ENCODE measurements at places on chromosomes 16 and 17.

DNA sequence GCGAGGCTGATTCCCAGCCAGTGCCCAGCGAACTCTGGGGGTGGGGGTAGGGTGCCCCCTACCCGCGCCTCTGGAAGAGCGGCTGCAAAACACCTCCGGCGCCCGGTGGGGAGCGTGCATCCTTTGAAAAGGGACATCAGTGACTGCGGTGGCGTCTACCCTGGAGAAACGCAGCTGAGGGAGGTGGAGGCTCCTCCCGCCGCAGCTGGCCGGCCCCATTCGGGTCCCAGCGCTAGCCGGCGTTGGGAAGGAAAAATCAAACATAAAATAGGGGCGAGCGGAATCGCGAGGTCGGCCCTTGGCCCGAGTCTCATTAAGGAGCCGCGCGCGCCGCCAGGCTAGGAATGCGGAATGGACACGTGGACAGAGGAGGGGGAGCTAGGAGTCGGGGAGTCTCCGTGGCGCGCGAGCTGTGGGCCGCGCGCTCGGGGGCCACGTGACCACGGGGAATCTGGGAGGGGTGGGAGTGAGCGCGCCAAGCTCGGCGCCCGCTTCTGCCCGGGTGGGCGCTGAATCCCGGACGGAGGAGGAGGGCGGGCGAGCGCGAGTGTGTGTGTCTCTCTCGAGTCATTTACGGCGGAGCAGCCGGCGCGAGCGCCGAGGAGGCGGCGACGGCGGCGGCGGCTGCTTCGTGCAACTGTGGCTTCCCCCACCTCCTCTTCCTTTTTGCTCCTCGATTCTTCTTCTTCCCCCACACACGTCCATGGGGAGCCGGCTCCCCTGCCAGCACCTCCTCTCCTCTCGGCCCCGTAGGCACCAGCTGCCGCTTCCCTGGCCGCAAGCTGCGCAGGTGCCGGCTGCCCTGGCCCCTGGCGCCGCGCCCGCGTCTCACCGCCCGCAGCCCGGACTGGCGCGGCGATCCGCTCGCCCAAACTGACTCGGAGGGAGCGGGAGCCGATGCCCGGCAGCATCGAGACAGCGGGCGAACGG is at the start of gene TMEM132E:
TSS of gene TMEM132E (plus strand) at position 566 of the 930 bp plus-strand sequence. CDS start 1,495 bp downstream, outside the sequence.
- DNase-seq, result no peak

DNA sequence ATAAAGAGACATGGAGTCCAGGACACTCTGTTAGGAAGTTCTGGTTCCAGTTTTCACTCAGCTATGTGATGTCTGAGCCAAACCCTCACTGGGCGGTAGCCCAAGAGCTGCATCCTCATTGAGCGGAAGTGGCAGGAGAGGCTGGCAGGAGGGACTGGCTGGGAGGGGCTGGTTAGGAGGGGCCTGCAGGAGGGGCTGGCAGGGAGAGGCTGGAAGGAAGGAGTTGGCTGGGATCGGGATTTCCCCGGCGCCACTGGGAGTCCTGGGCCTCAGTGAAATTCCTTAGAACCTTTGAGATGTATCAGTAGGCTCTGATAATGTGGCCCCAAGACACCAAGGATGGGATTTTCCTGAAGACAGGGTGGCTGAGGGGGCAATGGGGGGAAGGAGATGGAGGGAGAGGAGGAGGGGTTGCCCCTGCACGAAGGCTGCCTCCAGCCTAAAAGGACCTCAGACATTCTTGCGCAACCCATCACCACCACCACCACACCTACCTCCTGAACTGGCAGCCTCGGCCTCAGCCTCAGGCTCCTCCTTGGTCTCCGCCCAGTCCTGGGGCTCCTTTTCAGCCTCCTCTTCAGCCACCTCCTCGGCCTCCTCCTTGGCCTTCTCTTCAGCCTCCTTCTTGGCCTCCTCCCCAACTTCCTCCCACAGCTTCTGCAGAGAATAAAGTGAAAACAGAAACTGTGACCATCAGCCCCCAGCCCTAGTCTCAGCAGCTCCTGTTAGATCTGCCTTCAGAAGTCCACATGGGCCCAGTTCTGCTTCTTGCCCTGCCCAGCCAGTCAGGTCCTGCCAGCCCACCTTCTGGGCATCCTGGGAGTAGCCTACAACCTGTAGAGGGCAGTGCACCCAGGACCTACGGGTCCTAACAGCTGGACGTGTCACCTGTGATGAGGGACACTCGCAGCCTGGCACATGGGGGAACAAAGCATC is 31.7 kb downstream of the CNGB1 start:
- peak; percentile 26 for DNase-seq

DNA sequence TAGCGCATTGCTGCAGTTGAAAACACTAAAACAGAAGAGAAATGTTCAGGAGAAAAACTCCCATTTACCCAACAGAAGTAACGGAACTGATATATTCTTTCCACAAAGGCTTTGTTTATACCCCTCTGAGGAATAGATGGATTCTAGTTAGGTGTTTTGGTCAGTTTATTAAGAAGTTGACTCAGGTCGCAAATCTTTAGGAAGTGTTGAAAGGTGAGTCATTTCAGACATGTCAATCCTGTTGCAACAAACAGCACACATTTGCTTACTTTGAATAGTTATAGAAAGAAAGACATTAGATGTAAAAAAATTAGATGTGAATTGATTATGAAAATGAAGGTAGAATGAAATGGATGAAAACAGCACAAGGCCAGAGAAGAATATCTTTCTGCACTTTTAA is 941.0 kb downstream of the KCNJ2 start:
- DNase-seq, result peak; percentile 15

DNA sequence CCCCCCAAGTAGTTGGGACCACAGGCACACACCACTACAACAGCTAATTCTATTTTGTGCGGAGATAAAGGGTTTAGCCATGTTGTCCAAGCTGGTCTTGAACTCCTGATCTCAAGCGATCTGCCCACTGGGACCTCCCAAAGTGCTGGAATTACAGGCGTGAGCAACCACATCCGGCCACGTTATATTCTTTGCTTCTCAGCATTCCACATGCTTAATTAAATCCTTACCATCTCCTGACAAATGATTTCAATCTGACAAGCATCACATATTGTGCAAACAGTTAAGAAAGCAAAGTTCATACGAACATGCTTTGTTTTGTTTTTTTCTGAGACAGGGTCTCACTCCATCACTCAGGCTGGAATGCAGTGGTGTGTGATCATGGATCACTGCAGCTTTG is 18.2 kb downstream of the HIGD1B start:
- no peak for DNase-seq

GRCh38 chr16:62018301-62019060 is 17.8 kb downstream of the CDH8 start:
- no peak for DNase-seq

- DNase-seq, result peak; percentile 53
Observed at GRCh38 chr16:50797456-50797855, 55.6 kb downstream of the CYLD start.

DNA sequence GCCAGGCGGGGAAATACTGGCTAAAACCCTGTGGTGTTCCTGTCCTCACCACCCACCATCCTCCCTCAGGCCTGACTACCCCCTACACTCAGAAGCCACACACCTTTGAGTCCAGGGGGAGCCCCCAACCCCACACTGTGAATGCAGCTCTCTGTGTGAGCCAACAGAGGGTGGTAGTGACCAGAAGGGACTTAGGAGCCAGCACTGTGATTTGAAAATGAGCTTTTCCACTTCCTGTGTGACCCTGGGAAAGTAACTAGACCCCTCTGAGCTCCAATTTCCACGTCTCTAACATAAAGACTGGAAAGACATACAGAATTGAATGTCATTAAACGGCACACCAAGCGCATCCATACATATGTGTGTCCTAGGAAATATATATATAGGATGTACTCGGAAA is 58.7 kb downstream of the SDK2 start:
- no peak for DNase-seq

- DNase-seq, result peak; percentile 99
Observed at GRCh38 chr17:81393684-81394376, 1.4 kb upstream of the BAHCC1 start.

GRCh38 chr16:89020925-89021595 is 44.1 kb upstream of the CBFA2T3 start:
- DNase-seq, result no peak

- no peak for DNase-seq
Observed at GRCh38 chr17:2478458-2478857, 33.2 kb downstream of the METTL16 start.

DNA sequence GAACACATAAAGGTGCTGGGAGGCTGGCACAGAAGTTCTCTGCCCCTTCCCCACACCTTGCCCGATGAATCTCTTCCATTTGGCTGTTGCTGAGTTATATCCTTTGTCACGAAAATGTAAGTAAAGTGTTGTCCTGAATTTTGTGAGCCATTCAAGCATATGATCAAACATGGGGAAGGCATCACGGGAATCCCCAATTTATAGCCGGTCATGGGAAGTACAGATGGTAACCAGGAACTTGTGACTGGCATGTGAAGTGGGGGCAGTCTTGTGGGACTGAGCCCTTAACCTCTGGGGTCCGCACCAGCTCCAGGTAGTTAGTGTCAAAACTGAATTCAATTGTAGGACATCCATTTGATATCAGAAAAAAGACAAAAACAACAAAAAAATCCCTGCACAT is 13.2 kb downstream of the TOM1L2 start:
- DNase-seq, result no peak

DNA sequence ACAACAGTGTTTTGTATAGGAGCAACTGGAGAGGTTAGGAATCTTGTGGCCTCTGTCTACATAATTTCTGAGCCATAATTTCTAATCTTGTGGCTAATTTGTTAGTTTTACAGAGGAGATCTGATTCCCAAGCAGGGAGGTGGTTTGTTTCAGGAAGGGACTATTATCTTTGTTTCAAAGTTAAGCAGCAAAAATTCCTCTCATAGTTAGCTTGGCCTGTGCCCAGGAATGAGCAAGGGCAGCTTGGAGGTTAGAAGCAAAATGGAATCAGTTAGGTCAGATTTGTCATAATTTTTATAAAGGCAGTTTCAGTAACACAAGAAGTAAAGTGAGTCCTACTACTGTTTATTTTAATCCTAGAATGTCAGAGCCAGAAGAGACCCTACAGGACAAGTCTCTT is 2.0 kb upstream of the RDM1 start:
- DNase-seq, result no peak

- DNase-seq, result no peak
Observed at GRCh38 chr16:15765880-15766279, 90.9 kb downstream of the MYH11 start.

GRCh38 chr16:89561884-89562599 is 1.6 kb downstream of the RPL13 start:
- no peak for DNase-seq

- no peak for DNase-seq
Observed at GRCh38 chr17:7823581-7824001, 10.4 kb upstream of the KDM6B start.

DNA sequence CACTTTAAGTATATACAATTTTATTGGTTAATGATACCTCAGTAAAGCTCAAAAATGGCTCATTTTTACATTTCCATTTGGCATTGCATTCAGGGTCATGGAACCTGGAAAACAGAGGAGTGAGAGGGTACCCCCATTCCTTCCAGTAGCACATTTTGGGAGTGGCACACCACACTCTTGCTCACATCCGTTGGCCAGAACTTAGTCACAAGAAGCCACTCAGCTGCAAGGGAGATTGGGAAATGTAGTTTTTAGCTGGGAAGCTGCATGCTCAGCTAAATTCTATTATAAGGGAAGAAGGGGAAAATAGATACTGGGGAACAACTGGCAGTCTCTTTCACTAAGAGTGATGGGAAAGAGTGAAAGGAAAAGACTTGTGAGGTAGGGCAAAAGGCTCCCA is 102.5 kb upstream of the TMEM97 start:
- DNase-seq, result peak; percentile 79

GRCh38 chr16:53156516-53156915 is 101.7 kb downstream of the CHD9 start:
- no peak for DNase-seq

DNA sequence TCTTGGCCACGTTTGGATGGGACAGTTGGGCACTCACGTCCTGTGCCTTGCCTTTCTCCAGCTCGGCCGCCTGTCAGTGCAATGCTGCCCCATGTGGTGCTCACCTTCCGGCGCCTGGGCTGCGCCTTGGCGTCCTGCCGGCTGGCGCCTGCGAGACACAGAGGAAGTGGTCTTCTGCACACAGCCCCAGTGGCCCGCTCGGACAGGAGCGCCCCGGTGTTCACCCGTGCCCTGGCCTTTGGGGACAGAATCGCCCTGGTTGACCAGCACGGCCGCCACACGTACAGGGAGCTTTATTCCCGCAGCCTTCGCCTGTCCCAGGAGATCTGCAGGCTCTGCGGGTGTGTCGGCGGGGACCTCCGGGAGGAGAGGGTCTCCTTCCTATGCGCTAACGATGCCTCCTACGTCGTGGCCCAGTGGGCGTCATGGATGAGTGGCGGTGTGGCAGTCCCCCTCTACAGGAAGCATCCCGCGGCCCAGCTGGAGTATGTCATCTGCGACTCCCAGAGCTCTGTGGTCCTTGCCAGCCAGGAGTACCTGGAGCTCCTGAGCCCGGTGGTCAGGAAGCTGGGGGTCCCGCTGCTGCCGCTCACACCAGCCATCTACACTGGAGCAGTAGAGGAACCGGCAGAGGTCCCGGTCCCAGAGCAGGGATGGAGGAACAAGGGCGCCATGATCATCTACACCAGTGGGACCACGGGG is 7.1 kb downstream of the ACSF3 start:
- no peak for DNase-seq

GRCh38 chr17:55784666-55785065 is 33.8 kb downstream of the PCTP start:
- DNase-seq, result no peak

- DNase-seq, result peak; percentile 85
Observed at GRCh38 chr16:67563708-67564468, 1.6 kb downstream of the CTCF start.
